ENCODE measurements at places on chromosomes 4 and X. TPM values are rescaled to one million over a fixed set of nuclear protein-coding genes. Genes with fewer than 3 reads are reported as not detected.

The SHROOM2 gene
- total RNA-seq: not detected

- no peak for DNase-seq
Measured at GRCh38 chrX:124113621-124114600, 152.4 kb downstream of the STAG2 start.

GRCh38 chr4:52099860-52100461, 48.9 kb downstream of the SPATA18 start:
- DNase-seq: peak; percentile 8

- DNase-seq: no peak
Measured at GRCh38 chrX:100479329-100479728, 69.3 kb upstream of the PCDH19 start.

The PRKG2 gene
- 0.52 TPM for total RNA-seq

DNA sequence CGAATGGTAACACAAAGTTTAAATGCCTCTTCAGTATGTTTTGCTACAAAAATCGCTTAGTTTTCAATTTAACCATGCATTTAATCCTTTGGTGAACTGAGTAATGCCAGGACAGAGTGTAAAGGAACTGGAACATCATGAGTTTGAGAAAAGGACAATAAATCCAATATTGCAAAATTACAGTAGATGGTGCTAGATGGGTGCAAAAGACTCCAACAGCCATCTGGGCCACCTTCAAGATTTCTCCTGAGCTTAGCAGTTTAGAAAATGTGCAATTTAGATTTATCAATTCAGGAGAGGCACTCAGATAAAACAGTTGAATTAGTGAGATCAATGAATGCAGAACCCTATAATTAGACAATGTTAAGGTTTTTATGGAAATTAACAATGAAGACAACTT, 33.2 kb upstream of the MID1IP1 start:
- peak; percentile 23 for DNase-seq

The RAI2 gene
- total RNA-seq: not detected

The HEPH gene
- 17.7 TPM for total RNA-seq

The GAGE2A gene
- total RNA-seq: not detected

GRCh38 chr4:80239480-80240150, 26.8 kb upstream of the FGF5 start:
- no peak for DNase-seq

DNA sequence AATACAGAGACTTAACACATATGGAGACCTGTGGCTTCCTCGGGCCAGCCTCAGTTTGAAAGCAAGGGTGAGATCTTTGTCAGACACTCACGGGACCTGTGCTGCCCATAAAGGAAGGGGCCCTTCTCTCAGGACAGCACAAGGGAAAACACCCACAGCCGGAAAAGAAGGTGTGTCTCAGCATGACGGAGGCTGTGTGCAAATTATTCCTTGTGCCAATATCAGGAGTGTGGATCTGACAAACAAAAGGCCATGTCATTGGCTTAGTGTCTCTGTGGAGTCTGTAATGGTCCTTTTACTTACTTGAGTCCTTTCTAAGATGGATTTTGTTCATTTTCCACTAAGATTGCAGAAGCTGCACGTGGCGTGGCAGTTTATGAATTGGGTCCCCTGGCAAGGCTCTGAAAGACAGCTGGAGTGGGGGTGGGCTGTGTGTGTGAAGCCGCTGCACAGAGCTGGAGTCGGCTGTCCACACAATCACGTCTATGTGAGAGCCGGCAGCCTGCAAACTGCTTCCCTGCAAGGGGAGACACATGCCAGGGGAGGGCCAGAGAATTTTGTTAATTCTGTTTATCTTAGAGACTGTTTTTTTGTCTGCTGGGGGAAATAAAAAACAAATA, 1.9 kb downstream of the ENPP6 start:
- DNase-seq: no peak

The TMEM47 gene
- total RNA-seq: not detected

GRCh38 chrX:3129256-3129655, 88.0 kb downstream of the ARSF start:
- no peak for DNase-seq

The FGB gene
- not detected for total RNA-seq

The DOK7 gene
- total RNA-seq: 17.6 TPM

The TBC1D19 gene
- 2.0 TPM for total RNA-seq

DNA sequence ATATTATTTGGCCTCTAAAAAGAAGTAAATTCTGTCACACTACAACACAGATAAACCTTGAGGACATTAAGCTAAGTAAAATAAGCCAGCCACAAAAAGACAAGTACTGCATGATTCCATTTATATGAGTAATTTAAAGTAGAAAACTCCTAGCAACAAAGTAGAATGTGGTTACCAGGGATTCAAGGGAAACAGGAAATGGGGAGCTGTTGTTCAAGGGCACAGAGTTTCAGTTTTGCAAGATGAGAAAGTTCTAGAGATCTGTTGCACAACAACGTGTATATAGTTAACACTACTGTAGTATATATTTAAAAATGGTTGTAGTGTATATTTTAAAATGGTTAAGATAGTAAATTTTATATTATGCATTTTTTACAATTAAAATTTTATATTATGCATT, 25.4 kb downstream of the SEC31A start:
- peak; percentile 30 for DNase-seq

The IL1RAPL1 gene
- 0.03 TPM for total RNA-seq

The PPEF2 gene
- total RNA-seq: not detected

GRCh38 chrX:153820601-153821000, 9.7 kb downstream of the PDZD4 start:
- DNase-seq: no peak

GRCh38 chr4:24799544-24800324, 4.4 kb downstream of the SOD3 start:
- DNase-seq: no peak

GRCh38 chr4:150782921-150783320, 201.0 kb downstream of the MAB21L2 start:
- DNase-seq: no peak

Data from HT-29 (cell line).